ENCODE measurements at places on chromosomes 4 and X.

DNA sequence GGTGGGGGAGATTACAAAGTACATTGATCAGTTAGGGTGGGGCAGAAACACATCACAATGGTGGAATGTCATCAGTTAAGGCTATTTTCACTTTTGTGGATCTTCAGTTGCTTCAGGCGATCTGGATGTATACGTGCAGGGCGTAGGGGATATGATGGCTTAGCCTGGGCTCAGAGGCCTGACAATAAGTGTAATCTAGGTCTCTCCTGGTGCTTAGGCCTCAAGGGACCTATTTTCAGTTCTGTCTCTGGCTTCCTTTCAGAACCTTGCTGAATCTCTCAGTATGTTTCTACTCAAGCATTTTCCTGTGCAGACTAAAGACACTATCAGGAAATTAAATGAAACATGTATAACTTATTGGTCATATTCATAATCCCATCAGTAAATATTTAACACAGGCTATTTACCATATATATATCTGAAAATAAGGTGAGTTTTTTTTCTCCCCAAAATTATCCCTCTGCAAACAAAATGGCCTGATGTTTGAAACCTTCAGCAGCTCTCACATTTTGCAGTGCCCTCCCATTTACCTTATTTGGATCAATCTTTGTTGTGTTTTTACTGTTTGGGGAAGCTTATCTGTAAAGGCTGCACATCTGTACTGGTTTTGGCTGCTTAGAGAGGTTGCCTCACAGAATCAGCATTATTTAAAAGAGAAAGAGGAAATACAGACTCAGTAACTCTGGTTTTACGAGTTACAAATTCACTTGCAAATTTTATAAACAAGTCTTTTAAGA, 2.3 kb upstream of the ZCCHC4 start:
- no peak for DNase-seq

GRCh38 chr4:25180524-25181131, 20.4 kb upstream of the SEPSECS start:
- DNase-seq, result peak; percentile 3

DNA sequence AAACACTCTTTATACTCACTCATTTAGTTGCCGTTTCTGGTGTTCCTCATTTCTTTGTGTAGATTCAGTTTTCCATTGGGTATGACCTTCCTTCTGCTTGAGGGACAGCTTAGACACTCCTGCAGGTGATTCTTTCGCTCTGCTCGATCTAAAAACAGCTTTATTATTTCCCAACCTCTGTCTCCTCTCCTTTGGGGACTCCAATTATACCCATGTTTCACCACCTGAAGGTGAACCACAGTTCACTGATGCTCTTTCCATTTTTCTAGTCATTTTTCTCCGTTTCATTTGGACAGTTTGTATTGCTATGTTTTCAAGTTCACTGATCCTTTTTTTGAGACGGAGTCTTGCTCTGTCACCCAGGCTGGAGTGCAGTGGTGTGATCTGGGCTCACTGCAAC, 4.6 kb upstream of the FGFRL1 start:
- DNase-seq, result no peak

DNA sequence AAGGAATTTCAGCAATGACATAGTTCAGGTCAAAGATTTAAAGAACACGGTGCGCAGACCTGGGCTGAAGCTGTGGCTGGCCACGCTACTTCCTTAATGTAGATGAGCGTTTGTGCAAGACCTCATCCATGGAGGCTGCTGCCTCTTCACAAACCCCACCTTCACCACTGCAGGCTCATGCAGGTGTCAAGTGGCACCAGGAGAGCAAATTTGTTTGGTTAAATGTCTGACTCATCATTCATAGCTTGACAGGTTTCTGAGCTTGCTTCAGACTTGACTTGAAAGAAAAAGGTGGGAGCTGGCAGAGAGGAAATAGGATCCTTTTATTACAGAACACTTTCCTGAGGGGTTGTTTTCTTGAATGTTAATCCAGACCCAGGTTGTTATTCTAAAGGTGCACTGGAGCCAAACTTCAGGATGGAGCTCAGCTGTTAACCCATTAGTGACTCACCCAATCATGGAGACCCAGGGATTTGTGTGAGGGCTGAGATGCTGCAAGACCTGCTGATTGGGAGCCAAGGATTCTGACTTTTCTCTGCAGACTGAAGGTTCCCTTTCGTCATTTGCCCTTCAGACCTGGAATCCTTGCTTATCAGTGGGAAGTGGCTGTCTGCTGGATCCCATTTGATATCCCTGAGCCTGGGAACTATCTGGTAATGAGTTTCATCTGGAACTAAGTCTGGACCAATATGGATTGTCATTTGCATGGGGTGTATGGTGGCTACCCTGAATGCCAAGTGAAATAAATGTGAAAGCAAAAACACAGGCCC, 315.3 kb downstream of the PTTG2 start:
- no peak for DNase-seq

GRCh38 chr4:16505726-16506125, 279.5 kb upstream of the TAPT1 start:
- DNase-seq, result no peak

- no peak for DNase-seq
Measured at GRCh38 chr4:1980561-1981041, 28.2 kb downstream of the NELFA start.

- no peak for DNase-seq
Measured at GRCh38 chr4:87865960-87866598, 33.3 kb downstream of the MEPE start.

DNA sequence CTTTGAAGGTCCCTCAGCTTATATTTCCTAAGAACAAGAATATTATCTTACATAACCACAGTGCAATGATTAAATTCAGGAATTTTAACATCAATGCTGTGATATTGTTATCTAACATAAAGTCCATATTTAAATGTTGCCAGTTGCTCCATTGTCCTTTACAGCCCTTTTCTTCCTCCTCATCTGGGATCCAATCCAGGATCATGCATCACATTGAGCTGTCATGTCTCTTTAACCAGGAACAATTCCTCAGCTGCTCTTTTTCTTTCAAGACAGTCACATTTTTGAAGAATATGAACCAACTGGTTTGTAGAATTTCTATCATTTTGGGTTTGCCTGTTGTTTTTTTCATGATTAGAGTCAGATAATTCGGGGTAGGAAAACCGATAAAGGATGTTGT, 12.0 kb downstream of the TMSB4X start:
- no peak for DNase-seq

- DNase-seq, result no peak
Measured at GRCh38 chr4:128653527-128654444, 155.7 kb upstream of the JADE1 start.

DNA sequence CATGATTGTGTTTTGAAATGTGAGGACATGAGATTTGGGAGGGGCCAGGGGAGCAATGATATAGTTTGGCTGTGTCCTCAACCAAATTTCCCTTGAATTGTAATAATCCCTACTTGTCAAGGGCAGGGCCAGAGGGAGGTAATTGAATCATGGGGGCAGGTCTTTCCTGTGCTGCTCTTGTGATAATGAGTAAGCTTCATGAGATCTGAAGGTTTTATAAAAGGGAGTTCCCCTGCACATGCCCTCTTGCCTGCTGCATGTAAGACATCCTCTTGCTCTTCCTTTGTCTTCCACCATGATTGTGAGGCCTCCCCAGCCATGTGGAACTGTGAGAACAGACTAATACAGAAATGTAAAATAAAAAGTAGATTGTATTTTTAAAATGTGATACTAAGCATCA, 1294.9 kb downstream of the ADGRL3 start:
- no peak for DNase-seq

GRCh38 chr4:6024313-6024960, 6.2 kb upstream of the C4orf50 start:
- DNase-seq, result no peak

GRCh38 chrX:20506739-20507138, 240.0 kb upstream of the RPS6KA3 start:
- no peak for DNase-seq

GRCh38 chr4:73585345-73585744, 34.9 kb downstream of the RASSF6 start:
- DNase-seq, result no peak

- DNase-seq, result no peak
Measured at GRCh38 chr4:40264497-40264896, 67.7 kb downstream of the RHOH start.

GRCh38 chrX:115138040-115138439, 51.2 kb upstream of the RBMXL3 start:
- no peak for DNase-seq

- DNase-seq, result no peak
Measured at GRCh38 chr4:76620723-76621468, 185.9 kb downstream of the SHROOM3 start.

GRCh38 chrX:24242649-24243175, 71.2 kb downstream of the SUPT20HL2 start:
- DNase-seq, result no peak

DNA sequence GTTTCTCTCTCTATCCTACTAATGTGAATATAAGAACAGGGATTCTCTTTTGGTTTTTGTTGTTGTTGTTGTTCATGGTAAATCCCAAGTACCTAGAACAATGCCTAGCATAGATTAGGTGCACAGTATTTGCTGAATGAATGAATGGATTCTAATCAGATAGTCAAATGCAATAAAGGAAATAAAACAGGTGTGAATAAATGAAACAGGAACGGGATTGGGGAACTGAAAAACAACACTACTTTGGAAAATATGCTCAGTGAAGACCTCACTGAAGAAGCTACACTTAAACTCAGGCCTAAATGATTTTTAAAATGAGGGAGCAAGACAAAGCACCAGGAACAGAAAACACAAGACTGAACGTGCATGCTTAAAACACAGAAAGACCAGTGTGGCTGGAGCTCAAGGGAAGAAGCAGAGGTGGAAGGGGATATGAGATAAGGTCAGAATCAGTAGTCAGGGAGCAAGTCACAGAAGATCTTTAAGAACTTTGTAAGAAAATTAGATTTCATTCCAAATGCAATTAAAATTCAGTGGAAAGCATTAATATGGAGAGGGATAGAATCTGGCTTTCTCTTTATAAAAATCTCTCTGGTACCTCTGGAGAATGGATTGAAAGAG, 144.7 kb downstream of the ZAR1 start:
- DNase-seq, result no peak

- no peak for DNase-seq
Measured at GRCh38 chr4:164937576-164938270, 39.7 kb downstream of the TRIM61 start.

- DNase-seq, result no peak
Measured at GRCh38 chr4:1815997-1816860, 23.1 kb downstream of the FGFR3 start.

DNA sequence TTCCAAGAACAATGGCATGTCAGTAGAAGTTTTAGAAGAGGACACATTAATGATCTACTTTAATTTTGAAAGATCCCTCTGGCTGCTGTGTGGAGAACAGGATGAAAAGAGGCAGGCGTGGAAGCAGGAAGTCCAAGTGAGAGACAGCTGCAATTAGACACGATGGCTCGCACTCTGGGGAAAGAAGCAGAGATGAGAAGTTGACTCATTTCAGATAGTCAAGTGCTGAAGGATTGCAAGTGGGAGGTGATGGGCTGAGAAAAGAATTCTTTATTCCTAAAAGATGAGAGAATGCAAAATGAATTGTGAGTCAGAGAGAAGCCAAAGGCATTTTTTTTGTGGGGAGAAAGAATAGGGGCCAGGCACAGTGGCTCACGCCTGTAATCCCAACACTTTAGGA, 16.5 kb downstream of the RXFP1 start:
- DNase-seq, result no peak

- no peak for DNase-seq
Measured at GRCh38 chr4:62953752-62954151, 1455.5 kb downstream of the TECRL start.

DNA sequence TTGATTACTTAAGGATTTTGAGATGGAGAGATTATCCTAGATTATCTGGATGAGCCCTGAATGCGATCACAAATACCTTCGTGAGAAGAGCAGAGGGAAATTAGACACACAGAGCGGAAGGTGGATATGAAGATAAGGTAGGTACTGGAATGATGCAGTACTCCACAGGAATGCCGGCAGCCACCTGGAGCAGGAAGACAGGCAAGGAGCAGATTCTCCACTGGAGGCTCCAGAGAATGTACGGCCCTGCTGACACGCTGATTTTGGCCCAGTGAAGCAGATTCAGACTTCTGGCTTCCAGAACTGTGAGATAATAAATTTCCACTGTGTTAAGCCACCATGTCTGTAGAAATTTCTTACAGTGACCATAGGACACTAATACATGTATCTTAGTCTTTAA, 79.4 kb upstream of the PITX2 start:
- DNase-seq, result no peak

DNA sequence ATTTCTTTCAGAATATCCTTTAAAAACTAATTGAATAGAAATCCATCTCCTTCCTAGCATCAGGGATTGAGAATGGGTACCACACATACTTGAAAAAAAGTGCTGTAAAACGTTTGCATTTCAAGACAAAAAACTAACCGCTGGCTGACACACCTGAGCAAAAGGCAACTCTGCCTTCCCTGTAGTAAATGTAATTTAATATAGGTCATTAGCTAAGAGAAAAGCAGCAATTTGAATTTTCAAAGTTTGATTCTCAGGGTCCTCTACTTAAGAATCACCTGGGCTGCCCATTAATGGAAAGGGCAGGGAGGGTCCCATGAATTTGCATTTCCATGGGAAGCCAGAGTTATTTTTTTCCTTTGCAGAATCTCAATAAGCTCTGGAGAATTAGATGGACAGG, 40.5 kb upstream of the SPP1 start:
- DNase-seq, result no peak

DNA sequence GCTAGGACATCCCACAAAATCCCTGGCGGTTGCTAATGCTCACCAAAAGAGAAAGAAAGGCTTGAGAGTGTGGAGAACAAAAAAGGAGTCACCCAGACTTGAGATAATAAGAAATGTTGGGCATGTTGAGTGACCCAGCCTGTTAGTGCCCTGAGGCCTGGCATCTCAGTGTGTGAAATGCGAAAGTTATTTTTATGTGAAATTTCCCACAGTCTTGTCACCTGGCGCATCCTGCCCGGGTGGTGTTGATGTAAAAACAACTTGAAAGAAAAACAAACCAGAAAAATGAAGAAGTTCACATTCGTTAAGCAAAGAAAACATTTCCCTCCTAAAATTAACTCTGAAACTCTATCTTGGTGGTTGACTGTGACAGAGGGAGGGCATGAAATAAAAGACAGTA, 495.2 kb downstream of the MID1IP1 start:
- DNase-seq, result no peak

DNA sequence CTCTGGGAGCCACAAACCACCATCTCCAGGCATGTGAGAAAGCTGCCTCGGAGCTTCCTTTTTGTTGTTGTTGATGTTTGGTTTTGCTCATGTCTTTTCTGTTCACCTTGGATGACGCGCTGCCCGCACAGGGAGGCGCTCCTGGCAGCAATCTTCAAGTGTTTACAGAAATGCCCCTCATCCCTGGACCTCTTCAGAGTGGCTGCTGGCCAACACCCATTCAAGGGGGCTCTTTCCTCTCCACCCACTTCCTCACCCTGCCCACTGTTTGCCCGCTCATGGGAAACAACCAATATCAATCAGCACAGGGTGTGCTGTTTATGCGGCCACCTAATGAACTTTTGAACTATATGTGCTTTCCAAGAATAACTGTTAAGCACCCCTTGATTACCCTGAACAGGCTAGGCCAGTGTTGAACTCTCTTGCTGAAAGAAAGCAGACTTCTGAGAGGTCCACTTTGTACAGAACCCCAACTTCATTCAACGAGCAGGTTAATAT, 355.1 kb upstream of the CLNK start:
- no peak for DNase-seq

- no peak for DNase-seq
Measured at GRCh38 chrX:119168104-119168503, 40.5 kb upstream of the KIAA1210 start.

All from activated CD8-positive, alpha-beta memory T cell treated with anti-CD3 and anti-CD28 coated beads for 1 hour (primary cell).